NCI-H187 treated with DMSO at 0.1 percent for 48 hours (cell line): ENCODE measurements at places on chromosomes 6 and 20.
A peak's percentile ranks its signal among the peaks of the same experiment; 100 is the strongest.

- peak; percentile 26 for DNase-seq
These were observed 37.1 kb upstream of the KCNK5 start for GRCh38 chr6:39266375-39266774.

- no peak for DNase-seq
These were observed 11.3 kb downstream of the TFAP2A start for GRCh38 chr6:10403385-10404106.

- no peak for DNase-seq
These were observed 96.9 kb downstream of the THBS2 start for GRCh38 chr6:169156793-169157147.

GRCh38 chr6:28565823-28566526, 40.3 kb downstream of the GPX5 start:
- DNase-seq: no peak

DNA sequence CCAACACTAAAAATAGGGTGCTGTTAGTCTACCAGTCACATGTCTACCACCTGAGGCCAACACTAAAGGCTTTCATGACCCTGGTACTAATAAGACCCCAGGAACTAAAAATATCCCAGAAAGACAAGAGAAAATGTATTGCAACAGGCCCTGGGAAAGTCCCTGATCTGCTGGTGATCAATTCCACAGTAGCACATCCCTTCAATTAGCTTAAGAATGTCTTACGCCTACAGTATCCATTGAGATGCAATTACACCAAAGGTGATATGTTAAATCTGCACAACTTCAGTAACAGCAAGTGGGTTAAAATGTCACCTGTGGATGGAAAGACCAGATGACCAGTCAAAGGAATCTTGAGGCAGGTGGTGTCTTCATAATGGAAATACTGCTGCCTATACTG, 3.1 kb downstream of the SEMG1 start:
- DNase-seq: no peak

DNA sequence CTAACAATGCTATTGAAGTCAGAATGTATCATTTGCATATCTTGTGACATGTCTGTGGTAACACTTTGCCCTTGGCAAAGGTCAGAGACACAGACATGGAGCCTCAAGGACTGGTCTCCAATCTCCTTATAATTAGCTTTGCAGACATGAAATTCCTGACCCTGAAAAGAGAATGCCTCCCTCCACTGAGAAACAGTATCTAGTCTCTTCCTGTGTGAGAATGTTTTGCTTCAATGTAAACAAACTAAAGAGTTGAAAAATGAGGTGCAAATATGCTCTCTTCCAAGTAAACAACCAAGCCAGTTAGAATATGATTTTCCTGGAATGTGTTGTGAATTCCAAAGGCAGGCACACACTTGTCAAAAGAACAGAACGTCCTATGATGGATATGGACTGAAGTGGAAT, 407.1 kb upstream of the MARCKS start:
- DNase-seq: no peak

DNA sequence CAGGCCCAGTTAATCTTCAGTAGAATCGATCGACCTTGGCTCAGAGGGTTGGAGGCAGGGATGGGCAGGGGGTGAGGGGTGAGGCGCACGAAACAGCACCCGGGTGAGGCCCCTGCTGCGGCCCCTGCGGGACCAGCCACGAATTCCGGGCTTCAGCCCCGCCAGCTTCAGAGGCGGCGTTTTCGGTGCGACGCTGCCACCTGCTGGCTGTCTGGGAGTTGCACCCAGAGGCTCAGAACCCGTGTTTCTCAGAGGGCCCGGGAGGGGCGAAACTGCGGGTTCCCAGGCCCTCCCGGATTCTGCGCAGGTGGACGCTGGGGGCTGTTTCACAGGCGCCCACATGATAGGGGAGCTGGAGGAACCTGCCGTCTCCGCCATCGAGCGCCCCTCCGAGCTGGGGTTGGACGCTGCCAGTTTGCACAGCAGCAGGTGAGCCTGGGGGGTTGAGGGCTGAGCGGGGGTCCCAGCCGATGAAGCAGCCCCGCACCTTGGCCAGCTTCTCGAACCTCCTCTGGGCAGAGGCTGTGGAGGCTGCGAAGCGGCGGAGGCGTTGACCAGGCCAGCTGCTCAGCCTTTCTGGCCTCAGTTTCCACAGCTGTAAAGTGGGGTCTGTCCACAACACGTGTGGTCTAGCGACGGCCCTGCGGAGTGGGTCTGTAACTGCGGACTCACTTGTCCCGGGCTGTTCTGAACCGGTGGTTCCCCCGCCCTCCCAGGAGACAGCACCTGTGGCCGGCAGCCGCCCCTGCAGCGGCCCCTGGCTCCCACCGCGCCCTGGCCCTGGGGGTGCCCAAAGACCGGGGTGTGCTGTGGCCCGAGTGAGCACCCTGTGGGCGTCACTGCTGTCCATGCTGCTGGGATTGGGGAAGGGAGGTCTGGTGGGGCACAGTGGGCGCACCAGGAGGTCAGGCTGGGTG, 2.5 kb upstream of the BHLHE23 start:
- no peak for DNase-seq

GRCh38 chr6:161434350-161434749, 160.5 kb upstream of the AGPAT4 start:
- no peak for DNase-seq

- DNase-seq: no peak
These were observed 11.9 kb downstream of the C6orf89 start for GRCh38 chr6:36897609-36898008.

DNA sequence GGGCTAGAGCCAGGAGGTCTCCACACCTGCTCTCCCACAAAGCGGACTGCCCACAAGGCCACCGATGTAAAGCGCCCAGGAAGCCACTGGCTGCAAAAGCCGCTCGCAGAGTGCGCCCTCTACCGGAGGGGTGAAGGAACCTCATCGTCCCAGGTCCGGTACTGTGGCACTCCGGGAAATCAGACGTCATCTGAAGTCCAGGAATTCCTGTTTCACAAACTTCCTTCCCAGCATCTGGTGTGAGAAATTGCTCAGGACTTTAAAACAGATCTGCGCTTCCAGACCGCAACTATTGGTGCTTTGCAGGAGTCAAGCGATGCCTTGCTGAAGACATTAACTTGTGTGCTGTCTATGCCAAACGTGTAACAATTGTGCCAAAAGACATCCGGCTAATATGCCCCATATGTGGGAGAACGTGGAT, 115.1 kb upstream of the ARID1B start:
- DNase-seq: no peak

- no peak for DNase-seq
These were observed 73.5 kb downstream of the BFSP1 start for GRCh38 chr20:17457588-17458190.

GRCh38 chr6:141988954-141989705, 143.6 kb upstream of the GJE1 start:
- DNase-seq: peak; percentile 21

GRCh38 chr6:158781692-158782373, 37.3 kb downstream of the EZR start:
- DNase-seq: no peak

DNA sequence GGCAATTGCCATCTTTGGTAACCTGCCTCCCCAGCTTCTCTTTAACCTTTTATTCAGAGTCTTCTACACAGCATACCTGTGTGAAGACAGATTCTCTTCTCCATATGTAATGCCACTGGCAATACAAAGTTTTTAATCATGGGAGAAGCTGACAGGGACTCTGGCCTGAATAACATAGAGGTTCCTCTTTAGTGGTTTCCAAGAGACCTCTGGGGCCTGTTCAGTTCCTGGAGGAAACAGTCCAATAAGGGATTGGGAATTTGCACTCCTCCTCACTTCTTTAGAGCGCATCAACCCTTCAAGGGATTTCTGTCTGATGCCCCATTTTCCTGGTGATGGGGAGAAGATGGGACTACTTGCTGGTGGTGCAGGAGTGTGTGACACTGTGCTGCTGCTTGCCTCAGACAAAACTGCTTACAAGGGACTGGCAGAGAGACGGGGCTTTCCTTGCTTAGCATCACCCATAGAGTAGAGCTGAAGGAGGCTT, 1.4 kb downstream of the RIMS1 start:
- DNase-seq: no peak

DNA sequence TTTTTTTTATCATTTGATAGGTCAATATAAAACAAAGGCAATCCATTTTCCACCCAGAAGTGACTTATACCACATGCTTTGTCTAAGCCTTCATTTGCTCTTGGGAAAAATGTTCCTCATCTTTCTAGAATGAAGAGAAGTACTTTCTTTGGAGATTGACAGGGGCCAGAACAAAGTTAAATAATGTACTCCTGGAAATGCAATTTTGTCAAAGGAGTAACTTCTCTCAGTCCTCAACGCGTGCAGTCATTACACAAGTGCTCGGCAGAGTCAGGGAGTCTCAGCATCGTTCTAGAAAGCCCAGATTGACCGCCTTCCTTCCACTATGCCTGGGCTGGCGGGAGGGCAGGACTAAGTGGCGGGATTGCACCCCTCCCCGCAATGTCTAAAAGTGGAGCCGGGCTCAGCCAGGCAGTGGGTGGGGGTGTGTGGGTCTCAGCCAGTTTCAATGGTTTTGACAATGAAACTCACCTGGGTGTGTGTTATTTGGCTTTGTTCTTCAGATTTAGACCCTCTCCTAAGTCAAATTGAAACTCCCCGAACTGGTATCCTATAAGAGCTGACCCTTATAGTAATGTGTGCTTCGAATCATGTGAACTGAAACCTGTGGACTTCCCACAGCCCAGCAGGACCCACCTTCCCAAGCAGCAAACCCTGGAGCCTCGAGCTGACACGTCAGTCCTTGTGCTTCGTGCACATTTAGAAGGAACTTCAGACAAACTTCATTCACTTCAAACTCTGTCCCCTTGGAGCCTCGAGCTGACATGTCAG, 63.2 kb upstream of the DUSP22 start:
- no peak for DNase-seq

- no peak for DNase-seq
These were observed 818.8 kb upstream of the CITED2 start for GRCh38 chr6:140193269-140193668.

DNA sequence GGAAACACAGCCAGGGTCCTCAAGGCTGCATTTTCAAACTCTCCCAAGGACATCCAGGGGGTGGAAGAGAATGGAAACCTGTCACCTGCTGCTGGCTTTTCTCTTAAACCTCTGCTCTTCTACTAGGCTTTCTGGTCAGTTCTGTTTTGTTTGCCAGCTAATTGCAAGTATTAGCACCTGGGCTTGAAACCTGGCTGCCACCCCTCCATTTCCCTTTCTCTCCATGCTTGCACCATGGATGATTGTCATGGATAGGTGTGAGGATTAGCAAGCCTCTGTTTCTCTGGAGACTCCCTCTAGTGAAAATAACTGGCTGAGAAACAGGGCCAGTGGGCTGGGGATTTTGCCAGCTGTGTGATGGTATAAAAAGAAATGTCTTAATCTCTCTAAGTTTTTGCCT, 33.0 kb upstream of the GPR6 start:
- no peak for DNase-seq
